ENCODE measurements at places on chromosomes 12 and 14.

GRCh38 chr14:89635615-89636014, 218.6 kb upstream of the FOXN3 start:
- no peak for DNase-seq

DNA sequence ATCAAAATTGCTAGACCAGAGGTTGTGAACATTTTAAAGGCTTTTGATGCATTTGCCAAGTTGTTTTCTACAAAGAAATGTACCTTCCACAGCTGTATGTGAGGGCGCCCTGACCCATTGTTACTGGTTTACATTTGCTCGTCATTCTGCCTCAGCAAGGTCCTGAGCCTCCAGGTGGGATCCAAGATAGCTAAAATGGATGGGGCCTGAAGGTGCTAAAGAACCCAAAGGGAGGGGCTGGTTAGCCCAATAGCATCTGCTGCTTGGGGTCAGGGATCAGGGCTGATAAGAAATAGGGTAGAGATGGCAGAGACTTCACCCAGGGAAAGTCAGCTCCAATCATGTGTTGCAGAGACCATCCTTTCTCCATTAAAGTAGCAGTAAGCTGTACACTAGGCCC, 43.1 kb downstream of the GALNT16 start:
- DNase-seq: no peak

DNA sequence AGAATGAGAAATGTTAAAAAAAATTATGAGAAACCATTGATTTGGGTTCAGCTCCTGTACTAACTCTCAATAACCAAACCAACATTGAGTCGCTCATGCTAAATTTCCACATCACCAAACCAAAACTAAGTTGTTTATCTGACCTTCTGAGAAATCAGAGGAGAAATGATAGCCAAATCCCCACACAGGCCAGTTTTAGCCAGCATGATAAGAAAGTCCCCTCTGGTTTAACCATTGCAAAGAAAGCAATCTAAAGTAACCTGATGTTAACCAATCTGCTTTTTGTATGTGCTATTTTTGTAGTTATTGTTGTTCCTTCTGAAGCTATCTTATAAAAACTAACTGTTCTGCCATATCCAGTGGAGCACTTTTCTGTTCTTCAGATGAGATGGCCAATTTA, 599.7 kb downstream of the SLC16A7 start:
- DNase-seq: no peak

DNA sequence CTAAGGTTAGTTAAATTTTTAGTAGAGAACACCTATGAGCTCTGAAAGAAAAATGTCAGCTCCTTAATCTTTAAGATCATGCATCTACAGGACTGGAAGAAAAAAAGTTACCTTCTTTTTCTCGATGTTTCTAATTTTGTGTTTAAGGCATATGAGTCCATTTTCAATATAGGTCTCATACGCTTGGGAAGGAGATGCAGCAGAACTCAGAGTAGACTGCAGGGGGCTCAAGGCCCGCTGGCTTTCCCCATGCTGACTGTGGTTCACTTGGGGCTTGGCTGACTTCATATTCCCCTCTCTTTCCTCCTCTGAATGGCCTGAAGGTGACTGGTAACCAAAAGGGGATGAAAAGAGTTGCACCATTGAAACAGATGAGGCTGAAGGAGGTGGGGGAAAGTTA, 1.5 kb downstream of the CAPRIN2 start:
- DNase-seq: no peak

DNA sequence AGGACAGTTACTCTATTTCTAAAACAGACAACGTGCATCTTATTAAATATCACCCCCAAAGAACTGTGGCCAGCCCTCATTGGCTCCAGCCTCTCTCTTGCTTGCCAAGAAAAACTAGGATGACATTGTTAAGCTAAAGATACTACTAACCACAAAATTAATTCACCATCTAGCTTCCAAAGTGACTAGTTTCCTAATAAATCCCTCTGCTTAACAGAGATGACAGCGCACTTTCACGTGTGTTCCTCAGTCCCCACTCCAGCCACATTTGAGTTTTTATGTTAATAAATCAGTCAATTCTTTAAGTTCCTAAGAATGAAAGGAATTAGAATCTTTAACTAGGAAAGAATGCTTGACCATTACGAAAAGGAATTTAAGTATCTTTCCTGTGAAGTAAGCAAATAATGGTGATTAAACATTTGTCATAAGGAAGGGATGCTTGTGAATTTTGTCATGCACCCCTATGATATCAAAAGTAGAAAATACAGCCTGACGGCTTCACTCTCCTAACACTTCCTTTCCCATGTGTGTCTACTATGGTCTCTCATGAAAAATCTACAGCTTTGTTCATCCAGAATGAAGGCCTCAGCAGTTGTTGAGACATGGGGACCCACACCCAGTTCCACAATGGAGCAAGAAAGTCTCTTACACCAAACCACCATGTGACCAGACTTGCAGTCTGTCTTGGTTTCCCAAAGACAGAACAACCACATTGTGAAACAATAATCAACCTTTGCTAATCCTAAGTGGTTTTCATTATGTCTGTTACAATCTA, 8.1 kb downstream of the CORO1C start:
- peak; percentile 93 for DNase-seq

DNA sequence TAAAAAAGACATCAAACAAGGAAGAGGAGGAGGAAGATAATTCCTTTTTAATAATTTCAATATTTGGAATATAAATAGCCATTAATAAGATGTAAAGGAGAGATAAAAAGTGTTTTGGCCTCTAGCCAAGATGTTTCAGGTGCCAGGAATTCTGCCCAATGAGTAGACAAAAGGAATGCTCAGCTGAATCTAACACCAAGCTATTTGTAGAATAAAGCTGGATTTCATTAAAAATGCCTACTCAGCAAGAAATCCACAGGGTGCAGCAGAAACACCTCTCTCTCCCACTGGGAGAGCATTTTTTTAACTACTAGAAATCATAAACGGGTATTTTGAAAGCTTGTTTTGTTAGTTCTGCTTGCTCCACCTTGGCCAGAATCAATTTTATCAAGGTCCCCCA, 4.1 kb upstream of the STAB2 start:
- DNase-seq: no peak

DNA sequence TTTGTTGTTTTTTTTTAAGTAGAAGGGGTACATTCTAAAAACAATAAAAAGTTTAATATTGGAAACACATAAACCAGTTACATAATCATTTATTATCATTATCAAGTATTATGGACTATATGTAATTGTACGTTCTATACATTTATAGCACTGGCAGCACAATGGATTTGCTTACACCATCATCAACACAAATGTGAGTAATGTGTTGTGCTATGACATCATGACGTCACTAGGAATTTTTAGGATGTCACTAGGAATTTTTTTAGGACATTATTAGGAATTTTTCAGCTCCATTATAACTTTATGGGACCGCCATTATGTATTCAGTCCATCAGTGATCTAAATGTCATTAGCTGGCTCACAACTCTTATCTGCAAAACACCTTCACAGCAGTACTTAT, 126.8 kb upstream of the SYT10 start:
- DNase-seq: no peak

- no peak for DNase-seq
These were observed 18.6 kb upstream of the TEAD4 start for GRCh38 chr12:2940564-2940963.

- DNase-seq: no peak
These were observed 18.0 kb upstream of the CTDSP2 start for GRCh38 chr12:57864442-57865083.

DNA sequence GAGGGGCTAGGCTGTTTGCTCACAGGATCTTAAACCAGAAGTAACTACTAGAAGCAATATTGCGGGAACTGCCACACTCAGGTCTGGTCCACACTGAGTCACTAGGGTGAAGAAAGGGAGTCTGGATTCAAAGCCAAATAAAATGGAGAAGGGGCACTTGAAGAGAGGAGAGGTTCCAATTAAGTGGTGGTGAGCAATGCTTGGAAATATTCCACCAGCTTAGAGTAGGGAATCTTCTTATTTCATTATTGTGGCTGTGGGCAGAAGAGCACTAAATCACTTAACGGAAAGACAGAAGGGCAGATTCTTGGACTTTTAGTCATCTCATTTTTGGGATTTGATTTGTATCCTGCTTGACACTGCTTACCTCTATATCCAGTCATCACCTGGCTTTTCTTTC, 48.6 kb upstream of the PPP1R12A start:
- DNase-seq: peak; percentile 96

- no peak for DNase-seq
These were observed 121.6 kb downstream of the TMEM132C start for GRCh38 chr12:128388461-128389000.

GRCh38 chr14:76754586-76754985, 6.7 kb upstream of the VASH1 start:
- DNase-seq: no peak

GRCh38 chr12:121400332-121401139, 618 bp downstream of the RNF34 start:
- DNase-seq: no peak

- no peak for DNase-seq
These were observed 140.2 kb downstream of the NUAK1 start for GRCh38 chr12:105998561-105998960.

- DNase-seq: no peak
These were observed 84.5 kb downstream of the GPR65 start for GRCh38 chr14:88089445-88089844.

- DNase-seq: no peak
These were observed 13.8 kb upstream of the ANAPC5 start for GRCh38 chr12:121366063-121366459.

GRCh38 chr12:21815306-21816062, 41.0 kb upstream of the KCNJ8 start:
- no peak for DNase-seq

DNA sequence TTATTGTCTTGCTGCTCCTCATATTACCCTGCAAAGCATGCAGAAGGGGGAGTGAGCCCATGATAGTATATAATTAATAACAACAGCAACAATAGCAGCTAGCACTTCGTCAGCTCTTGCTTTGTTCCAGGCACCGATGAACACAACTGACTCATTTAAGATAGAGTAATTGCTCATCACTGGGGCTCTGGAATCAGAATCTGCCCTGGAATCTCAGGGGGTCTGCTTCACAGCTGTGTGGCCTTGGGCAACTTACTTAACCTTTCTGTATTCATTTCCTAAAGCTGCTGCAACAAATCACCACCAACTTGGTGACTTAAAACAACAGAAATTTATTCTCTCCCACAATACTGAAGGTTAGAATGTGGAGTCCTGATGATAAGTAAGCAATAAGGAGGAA, 55.0 kb upstream of the PSMC1 start:
- no peak for DNase-seq

DNA sequence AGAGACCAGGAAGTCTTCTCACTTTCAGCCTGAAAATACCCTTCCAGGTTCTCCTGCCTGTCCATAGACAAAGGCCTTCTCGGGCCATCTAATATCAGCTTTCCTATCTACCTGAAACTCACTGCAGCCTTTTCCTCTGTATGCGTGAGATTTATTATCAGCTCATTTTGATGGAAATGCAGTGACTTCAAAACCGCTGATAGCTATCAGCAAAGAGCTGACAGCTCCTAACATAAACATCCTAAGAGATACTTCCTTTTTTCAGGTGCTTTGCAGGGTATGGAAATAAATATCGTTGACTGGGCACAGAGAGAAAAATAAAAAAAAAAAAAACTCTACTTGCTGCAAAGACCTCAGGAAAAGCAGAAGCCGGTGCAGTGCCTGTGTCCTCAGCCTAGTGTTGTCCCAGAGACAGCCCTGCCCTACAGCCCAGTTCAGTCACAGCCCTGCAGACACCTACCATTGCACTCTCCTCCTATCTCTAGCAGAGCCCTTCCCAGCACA, 215.0 kb upstream of the EGLN3 start:
- DNase-seq: no peak

DNA sequence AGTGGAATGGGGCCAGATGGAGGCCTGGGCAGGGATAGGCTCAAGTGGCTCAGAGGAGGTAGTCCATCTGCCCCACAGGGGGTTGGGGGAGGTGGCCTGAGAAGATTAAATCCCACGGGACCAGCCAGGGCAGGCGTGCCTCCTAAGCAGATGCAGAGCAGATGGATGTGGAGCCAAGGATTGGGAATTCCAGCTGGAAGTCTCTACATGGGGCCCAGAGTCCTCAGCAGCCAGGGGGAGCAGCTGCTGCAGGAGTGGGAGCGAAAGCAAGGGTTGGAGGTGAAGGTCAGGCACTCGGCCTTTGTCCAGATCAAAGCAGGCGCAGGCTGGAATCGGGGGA, 42.4 kb upstream of the VRK1 start:
- no peak for DNase-seq

GRCh38 chr12:127334912-127335644, 931.9 kb upstream of the TMEM132C start:
- DNase-seq: no peak

DNA sequence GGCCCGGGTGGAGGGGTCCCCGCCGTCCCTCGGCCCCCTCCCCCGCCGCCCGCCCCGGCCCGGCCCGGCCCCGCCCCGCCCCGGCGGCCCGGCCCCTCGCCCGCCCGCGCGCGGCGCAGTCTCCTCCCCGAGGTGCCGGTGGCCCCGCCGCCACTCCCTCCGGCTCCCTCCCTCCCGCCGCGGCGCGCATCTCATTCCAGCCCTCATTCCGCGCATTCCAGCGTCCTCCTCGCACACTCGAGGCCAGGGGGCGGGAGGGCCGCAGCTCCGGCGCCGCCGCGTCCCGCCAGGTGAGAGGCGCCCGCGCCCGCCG, at the start of gene TEAD4:
TSS of gene TEAD4 (plus strand) at position 206 of the 313 bp plus-strand sequence.
- DNase-seq: peak; percentile 70

DNA sequence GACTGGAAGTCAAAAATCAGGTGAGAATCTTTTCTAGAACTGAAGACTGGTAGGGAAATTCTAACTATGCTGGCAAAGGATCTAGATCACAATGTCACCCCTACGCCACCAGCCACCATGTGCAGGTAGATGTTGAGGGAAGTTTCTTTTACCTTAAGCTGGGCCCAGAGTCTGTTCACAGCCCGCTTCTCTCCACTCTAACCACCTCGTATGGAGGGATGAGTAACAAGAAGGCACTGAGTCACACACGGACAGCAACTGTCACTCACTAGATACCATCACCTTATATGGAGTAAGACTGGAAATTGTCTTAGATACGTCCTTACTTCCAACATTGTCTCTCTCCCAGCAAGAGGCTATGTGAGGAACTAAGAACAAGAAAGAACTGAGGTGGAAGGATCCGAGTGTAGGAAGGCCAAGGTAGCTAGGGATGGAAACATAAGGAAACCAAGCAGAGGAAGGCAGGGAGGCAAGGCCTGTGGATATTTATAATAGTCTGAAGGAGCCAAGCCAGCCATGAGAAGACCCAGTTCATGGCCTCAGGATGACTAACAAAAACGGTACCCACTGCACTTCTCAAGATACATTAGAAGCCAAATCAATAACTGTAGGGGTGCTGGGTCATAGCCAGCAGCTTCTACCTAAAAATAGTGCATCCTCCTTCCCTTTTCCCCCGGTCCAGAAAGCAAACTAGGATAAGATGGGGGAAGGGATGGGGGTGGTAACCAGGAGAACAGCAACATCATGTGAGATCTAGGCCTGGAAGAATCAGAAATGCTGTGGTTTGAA, 15.5 kb downstream of the REM2 start:
- DNase-seq: peak; percentile 52

Data from fibroblast of skin of left biceps (primary cell).